ENCODE measurements at places on chromosomes 7 and 10.

DNA sequence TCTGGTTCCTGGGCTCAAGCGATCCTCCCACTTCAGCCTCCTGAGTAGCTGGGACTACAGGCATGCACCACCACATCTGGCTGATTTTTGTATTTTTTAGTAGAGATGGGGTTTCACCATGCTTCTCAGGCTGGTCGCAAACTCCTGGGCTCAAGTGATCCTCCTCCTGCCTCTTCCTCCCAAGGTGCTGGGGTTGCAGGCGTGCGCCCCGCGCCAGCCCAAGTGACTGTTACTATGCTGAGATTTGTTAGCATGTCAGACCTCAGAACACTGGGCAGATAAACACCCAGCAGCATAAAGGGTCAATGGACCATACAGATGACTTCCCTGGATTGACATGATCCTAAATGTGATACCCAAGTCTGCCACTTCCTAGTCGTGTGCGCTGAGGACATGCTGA, 59.9 kb upstream of the NMT2 start:
- DNase-seq, result no peak

- no peak for DNase-seq
Observed at GRCh38 chr7:28564755-28565374, 152.5 kb downstream of the CREB5 start.

DNA sequence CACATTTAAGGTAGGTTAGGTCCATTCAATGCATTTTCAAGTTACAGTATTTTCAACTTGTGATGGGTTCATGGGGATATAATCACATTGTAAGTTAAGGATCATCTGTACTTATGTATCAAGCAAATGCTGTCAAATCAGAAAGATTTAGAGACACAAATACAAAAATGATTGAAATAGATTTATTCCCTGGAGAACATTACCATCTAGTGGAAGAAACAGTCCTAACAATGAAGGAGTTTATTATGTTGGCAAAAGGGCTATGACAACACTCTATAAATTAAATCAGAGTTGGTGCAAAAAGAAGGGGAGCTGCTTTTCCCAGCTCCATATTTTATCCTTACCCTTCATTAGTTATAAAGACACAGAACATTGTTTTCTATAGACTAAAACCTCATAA, 69.0 kb downstream of the PRSS58 start:
- no peak for DNase-seq

GRCh38 chr10:112404617-112405016, 30.7 kb downstream of the ACSL5 start:
- DNase-seq, result no peak

- DNase-seq, result no peak
Observed at GRCh38 chr7:22787951-22788350, 34.7 kb downstream of the TOMM7 start.

DNA sequence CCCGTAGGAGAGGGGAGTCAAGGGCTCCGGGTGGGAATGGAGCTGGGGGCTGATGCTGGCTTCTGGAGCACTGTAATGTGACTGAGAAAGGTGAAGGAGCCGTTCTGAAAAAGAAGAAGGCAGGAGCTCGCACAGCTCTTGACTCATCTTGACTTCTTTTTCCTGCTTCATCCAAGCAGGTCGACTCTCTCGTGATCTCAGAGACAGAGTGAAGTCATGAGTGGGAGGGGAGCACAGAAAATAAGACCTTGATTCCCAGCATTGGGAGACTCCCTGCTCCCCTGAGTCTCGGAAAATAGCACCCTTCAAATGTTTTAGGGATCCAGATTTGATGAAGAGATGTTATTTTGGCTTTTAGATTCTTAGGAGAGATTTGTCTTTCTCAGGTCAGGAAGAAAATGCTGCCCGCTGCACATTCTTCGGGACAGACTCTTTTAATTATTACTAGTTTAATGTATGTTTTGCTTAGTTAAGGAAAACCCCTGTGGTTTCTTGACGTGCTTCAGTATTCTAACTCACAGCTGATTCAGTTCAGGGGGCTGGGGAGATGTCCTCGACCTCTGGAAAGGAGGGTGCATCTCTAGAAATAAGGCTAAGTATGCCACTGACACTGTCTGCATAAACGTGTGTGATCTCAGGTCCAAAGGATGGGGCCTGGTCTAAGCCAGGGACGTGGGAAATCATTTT, 34.1 kb downstream of the EGFR start:
- no peak for DNase-seq

DNA sequence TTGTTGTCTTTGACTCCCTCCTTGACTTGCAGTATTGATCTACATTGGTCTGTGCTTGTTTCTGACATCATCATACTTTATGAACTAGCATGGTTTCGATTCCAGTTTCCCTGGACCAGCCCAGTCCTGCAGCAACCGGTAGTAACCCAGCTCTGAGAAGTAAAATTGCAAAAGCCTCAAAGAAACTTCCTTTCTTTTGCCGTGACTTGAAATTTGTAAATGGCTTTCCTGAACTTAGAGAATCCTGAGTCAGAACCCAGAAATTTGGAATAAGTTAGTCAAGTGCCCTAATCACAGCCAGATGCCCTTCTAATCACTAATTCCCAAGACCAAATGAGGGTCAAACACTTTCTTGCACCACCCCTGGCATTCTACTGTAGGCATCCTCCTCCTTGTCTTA, 15.0 kb downstream of the TAS2R60 start:
- no peak for DNase-seq

DNA sequence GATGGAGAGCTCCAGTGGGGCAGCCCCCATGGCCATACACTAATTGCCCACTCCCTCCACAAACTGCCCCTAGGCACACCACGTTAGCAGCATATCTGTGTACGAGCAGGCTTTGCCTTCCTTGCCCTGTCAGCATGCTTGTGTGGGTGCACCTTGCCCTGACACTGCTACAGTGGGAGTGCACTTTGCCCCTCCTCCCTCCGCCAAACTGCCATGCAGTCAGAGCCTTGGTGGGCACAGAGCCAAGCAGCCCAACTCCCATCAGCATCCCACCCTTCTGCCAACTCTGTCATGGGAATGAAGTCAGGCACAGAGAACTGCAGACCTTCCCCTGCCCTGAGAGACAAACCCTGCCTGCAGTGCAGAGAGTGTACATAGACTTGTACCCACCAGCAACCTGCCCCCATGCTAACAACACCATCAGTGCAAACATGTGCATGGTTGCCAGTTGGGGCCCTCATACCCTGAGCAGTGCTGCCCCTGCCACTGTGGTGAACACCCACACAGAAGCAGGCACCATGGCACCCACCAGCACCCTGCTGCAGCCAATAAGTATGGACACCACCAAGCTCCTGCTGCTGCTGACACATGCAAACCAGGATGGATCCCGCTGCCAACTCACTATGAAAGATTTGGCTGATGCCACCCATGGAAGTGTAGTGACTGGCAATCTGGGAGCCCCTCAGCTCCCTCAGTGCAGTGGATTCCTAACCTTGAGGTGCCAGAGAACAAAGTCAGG, 1197.7 kb upstream of the CELF2 start:
- peak; percentile 0 for DNase-seq

DNA sequence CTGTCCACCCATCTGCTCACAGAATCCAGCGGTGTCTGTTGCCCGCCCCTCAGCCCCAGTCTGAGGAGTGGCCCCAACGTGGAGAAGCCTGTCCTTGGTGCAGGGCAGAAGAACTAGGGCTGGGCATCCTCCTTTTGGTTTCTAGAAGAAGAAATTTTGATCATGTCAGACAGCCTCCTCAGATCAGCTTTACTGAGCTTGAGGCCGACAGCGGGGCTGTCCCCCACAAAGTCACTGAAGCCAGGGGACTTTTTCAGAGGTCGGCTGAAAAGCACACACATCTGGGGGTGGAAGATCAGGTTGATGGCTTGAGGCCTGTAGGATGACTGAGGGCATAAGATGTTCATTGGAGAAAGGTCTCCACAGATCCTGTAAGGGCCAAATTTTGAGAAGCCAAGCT, 767.9 kb downstream of the GRID1 start:
- DNase-seq, result no peak

DNA sequence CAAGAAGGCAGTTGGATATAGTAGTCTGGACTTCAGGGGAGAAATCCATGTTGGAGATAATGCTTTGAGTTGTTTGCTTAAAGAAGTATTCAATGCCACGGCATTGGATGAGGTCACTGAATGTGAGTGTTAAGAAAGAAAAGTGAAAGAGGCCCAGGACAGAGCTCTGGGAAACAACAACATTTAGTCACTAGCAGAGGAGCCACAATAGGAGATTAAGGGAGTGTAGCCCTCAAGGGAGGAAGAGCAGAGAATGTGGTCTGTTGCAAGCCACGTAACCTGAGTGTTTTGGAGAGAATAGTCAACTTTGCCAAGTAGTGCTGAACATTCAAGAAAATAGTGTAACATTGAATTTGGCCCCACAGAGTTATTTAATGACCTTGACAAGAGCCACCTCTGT, 114.7 kb downstream of the MYO3A start:
- DNase-seq, result no peak

GRCh38 chr10:44910602-44911001, 535 bp upstream of the TMEM72 start:
- no peak for DNase-seq

DNA sequence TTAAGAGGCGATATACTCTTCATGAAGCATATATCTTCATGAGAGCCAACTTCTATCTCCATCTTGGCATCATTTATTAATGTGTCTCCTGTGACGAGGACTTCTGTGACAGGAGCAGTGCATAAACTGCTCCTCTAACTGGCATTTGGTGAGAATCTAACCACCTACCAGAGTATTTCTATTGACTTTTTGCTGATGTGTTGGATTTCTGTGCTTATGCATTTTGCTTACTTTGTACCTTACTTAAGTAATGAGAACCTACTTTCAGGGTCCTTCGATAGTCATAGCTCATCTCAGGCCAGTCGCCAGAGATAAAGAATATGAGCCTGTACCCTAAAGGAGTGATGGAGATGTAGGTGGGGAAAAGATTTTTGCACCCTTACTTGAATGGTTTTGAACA, 265.7 kb downstream of the SUGCT start:
- DNase-seq, result no peak

- DNase-seq, result no peak
Observed at GRCh38 chr7:20514364-20514763, 101.1 kb upstream of the ABCB5 start.

GRCh38 chr7:28477041-28477442, 64.7 kb downstream of the CREB5 start:
- no peak for DNase-seq

DNA sequence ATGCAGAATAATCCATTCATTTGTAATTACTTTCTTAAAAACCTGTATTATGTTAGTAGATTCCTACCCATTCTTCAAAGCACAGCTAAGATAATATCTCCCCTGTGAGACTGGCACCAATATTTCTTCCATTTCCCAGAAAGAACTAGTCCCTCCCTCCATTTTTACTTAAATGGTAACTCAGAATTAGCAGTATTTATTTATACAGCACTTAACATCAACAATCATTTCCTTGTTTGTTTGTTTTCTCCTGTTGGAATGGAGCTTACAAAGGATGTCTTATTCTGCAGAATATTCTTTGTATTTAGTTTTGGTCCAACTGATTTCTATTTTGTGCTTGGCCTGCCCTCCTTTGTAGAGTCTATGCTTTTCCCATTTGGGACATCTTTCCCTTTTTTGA, 32.1 kb upstream of the PTPN12 start:
- no peak for DNase-seq

- DNase-seq, result no peak
Observed at GRCh38 chr10:113135025-113135424, 185.0 kb downstream of the TCF7L2 start.

- DNase-seq, result no peak
Observed at GRCh38 chr7:13257661-13258060, 570.2 kb downstream of the ARL4A start.

GRCh38 chr7:27107391-27108381, 5.2 kb upstream of the HOXA2 start:
- no peak for DNase-seq

DNA sequence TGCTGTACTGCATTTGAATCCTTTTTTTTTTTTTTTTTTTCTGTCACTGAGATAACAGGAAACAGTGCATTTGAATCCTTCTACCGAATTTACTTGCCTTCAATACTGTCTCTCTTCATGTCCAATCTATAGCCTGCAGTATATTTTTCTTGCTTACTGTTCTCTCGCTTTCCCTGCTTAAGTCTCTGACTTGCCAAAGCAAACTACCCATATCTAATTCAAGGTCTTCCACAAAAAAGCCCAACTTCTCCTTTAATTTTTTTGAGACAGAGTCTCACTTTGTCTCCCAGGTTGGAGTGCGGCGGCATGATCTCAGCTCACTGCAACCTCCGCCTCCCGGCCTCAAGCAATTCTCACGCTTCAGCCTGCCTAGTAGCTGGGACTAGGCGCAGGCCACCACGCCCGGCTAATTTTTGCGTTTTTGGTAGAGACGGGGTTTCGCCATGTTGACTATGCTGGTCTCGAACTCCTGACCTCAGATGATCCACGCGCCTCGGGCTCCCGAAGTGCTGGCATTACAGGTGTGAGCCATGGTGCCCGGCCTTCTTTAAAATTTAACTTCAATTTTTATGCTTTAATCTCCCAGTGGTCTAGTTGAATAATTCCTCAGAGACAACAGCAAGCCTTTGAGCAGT, 882 bp downstream of the PDCD11 start:
- no peak for DNase-seq

GRCh38 chr7:4159154-4159501, 523.0 kb upstream of the FOXK1 start:
- DNase-seq, result no peak

GRCh38 chr10:132808383-132809231, 22.7 kb upstream of the NKX6-2 start:
- DNase-seq, result no peak

DNA sequence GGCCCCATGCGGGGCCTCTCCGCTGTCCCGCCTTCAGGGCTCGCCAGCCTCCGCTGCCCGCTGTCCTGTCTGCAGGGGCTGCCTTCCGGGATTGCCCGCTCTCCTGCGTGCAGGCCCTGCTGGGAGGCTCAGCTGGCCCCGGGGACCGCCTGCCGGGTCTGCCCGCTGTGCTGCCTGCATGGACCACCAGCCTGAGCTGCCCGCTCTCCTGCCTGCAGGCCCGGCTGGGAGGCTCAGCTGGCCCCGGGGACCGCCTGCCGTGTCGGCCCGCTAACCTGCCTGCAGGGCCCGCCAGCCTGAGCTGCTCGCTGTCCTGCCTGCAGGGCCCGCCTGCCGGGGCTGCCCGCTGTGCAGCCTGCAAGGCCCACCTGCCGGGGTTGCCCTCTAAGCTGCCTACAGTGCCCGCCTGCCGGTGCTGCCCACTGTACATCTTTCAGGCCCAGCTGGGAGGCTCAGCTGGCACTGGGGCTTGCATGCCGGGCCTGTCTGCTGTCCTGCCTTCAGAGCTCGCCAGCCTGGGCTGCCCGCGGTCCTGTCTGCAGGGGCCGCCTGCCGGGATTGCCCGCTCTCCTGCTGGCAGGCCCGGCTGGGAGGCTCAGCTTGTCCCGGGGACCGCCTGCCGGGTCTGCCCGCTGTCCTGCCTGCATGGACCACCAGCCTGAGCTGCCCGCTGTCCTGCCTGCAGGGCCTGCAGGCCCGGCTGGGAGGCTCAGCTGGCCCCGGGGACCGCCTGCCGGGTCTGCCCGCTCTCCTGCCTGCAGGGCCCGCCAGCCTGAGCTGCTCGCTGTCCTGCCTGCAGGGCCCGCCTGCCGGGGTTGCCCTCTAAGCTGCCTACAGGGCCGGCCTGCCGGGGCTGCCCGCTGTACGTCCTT, 165.1 kb downstream of the GLRX3 start:
- peak; percentile 47 for DNase-seq
